ENCODE measurements at places on chromosomes 1 and 21.

- DNase-seq: no peak
Observed at GRCh38 chr1:195065437-195065836, 1542.8 kb downstream of the KCNT2 start.

DNA sequence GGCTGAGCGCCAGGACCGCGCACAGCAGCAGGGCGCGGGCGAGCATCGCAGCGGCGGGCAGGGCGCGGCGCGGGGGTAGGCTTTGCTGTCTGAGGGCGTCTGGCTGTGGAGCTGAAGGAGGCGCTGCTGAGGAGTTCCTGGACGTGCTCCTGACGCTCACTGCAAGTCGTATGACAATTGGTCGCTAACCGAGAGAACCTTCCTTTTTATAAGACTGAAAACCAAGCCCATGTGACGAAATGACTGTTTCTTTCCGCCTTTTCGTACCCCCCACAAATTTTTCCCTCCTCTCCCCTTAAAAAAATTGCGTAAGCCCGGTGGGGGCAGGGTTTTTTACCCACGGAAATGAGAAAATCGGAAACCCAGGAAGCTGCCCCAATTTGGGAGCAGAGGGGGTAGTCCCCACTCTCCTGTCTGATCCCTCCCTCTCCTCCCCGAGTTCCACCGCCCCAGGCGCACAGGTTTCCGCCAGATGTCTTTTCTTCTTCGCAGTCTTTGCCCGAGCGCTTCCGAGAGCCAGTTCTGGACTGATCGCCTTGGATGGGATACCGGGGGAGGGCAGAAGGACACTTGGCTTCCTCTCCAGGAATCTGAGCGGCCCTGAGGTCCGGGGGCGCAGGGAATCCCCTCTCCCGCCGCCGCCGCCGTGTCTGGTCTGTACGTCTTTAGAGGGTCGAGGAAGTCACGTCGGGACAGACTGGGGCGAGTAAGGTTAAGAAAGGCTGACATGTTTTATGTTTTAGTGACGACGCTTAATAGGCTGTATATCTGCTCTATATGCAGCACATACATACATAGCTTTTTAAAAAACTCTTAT lies at the start of gene PTGS2:
TSS of gene PTGS2 (minus strand) at position 179 of the 817 bp plus-strand sequence. CDS start at position 46, 133 bp downstream.
- peak; percentile 5 for DNase-seq

DNA sequence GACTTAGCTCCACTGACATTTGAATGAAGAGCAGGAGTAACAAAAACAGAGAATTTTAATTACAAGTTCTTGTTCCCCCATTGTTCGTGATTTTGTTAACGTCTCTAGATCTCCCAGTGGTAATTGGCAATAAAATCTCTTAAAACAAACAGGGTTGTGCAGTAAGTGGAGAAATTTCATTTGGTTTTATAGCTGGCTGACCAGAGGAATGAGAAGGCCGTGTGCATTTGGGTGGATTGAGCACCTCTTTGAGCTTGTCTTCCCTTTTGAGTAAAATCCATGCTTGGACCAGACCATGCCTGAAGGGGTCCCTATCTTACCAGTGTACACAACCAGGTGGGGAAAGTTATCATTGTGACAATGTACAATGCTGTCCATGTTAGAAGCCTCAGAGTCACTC lies 137.8 kb downstream of the HIVEP3 start:
- no peak for DNase-seq

DNA sequence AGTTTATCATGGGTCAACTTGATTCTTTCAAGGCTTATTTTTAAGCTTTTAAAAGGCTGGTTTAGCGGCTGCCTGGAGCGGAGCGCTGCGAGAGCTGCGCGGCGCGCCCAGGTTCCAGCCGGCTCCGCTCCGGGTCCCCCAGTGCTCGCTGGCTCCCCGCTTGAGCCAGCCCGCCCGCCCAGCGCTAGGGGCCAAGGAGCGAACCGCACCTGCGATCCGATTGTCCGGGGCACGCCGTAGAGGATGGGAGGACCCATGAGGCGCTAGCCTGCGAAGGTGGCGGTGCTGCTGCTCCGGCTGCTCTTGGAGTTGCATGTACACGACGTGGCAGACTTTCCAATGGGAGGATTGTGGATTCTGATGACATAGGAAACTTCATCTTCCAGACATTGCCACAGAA lies 9.9 kb upstream of the CFHR4 start:
- DNase-seq: no peak

DNA sequence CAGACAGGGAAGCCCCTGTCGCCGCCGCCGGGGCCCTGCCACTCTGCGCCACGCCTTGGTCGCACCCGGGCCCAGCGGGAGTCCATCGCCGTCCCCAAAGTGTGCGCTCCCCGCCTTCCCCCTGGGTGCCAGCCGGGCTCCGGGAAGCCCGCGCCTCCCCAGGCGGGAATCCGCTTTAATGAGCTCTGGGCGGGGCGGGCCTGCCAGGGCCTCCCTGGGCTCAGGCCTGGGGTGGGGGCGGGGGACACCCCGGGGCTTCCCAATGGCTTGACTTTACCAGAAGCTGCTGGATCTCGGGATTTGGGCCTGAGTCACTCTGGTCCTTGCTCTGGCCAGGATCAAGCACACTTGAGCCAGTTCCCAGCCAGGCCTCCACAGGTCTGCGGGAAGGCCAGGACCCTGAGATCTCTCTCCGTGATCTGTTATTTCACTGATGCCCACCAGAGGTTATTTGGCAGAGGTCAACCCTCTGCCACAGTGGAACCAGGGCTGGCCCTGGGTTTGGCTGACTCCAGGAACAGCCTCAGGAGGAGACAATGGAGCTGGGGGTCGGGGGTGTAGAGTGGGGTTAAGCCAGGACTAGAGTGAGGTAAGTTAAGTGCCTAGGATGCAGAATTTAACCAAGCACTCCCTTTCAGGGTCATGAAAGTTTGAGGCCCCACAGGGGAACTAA lies 178.4 kb upstream of the EDN2 start:
- no peak for DNase-seq

GRCh38 chr1:10990828-10991227 lies 21.6 kb upstream of the TARDBP start:
- DNase-seq: no peak

GRCh38 chr1:37888022-37888700 lies 28.8 kb upstream of the MTF1 start:
- no peak for DNase-seq

- DNase-seq: no peak
Observed at GRCh38 chr1:54986533-54986932, 6.1 kb downstream of the TMEM61 start.

DNA sequence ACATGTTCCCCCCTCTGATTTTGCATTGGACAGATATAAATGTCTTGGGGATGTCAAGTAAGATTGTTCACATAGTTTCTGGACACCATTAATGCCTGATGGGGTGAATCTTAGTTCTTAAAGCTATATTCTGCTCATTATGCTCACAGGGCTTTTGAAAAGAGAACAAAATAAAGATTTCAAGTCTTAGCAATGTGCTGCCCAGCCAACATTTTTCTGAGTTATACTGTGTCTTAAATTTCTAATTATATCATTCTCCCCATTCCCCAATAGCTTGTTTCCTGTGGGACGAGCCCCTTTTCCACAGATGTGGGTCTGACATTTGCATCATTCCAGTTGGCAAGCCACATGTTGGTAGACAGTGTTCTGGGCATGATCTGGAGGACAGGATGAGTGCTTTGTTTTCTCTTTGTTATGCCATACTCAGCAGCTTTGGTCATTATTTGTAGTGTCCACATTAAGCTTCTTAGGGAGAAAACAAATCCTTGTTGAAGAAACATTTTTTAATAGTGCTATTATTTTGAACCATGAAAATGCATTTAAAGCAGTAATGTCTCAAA lies 32.8 kb downstream of the MTARC1 start:
- DNase-seq: no peak

DNA sequence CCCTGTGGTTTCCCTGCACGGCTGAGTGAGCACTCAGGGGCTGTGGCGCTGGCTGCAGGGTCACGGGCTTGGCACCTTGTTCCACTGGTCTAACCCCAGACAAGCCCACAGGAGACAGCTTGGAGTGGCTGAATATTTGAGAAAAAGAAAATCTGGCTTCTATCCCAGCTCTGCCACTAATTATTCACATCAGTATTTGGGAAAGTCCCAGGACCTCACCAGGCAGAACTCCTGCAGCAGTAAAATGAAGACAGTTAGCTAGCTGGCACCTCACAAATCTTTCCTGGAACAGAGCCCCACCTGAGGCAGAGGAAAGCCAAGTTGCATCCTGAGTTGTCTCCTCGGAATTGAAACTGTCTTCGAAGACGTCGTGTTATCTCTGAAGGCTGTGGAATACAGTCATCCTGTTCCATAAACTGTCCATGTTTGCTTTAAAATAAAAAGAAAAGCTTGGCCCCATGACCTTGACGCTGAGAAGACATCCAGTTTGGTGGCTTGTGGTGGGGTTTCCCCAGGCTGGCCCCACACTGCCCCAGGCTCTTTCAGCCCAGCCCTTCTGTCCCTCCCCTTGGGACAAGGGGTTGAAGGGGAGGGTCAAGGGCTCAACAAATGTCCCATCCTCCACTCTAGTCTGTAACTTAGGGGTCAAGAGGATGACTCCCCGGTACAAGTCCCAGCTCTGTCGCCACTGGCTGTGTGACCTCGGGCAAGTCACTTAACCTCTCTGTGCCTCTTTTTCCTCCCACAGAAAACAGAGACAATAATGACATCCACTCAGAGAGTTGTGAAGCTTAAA lies 93.8 kb upstream of the TMPRSS2 start:
- DNase-seq: no peak

DNA sequence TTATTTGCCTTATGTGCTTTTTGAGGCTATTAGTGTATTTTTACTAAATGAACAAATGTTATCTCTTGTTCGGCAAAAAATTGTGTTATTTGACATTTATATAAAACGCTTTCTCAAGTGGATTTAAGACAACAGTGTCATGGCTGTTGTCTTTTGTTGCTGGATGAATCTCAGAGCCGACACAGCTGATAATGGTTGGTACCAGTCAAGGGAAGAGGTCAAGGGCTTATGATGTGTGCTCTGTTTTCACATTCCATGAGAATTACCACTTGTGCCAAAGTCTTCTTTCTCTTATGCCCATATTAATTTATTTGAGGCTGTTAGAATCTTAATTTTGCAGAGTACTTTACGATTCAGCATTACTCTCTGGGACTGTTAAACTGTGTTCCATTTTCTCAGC lies 17.9 kb upstream of the CD101 start:
- no peak for DNase-seq

DNA sequence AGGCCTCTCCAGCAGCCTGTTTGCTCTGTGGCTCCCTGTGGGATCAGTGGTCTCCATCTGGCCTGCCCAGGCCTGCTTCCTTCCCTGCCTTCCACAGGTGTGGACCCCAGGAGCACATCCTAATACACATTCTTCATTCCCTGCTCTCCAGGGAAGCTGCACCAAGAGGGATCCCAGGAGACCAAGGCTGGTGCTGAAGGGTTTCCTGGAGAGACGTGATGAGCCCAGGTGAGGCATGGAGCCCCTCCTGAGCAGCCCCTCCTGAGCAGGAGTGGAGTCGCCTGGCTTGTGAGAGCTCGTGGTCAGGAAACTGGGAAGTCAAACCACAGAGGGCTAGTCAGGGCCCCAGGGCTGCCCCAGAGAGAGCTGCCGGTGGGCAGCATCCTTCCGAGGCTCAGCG lies 561.4 kb downstream of the MATN1 start:
- no peak for DNase-seq

DNA sequence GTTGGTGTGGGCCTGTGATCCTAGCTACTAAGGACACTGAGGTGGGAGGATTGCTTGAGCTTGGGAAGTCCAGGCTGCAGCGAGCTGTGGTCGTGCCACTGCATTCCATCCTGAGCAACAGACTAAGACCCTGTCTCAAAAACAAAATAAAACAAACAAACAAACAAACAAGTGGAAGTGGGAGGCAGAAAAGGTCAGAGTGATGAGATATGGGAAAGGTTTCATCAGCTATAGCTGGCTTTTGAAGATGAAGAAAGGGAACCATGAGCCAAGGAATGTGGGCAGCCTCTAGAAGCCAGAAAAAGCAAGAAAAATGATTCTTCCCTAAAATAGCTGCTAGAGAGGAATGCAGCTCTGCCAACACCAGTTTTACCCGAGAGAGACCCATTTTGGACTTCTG lies 10.6 kb upstream of the NUCKS1 start:
- no peak for DNase-seq

GRCh38 chr1:74689621-74690363 lies 16.2 kb upstream of the ERICH3 start:
- peak; percentile 7 for DNase-seq

GRCh38 chr21:34221331-34222030 lies 142.3 kb upstream of the KCNE2 start:
- no peak for DNase-seq

DNA sequence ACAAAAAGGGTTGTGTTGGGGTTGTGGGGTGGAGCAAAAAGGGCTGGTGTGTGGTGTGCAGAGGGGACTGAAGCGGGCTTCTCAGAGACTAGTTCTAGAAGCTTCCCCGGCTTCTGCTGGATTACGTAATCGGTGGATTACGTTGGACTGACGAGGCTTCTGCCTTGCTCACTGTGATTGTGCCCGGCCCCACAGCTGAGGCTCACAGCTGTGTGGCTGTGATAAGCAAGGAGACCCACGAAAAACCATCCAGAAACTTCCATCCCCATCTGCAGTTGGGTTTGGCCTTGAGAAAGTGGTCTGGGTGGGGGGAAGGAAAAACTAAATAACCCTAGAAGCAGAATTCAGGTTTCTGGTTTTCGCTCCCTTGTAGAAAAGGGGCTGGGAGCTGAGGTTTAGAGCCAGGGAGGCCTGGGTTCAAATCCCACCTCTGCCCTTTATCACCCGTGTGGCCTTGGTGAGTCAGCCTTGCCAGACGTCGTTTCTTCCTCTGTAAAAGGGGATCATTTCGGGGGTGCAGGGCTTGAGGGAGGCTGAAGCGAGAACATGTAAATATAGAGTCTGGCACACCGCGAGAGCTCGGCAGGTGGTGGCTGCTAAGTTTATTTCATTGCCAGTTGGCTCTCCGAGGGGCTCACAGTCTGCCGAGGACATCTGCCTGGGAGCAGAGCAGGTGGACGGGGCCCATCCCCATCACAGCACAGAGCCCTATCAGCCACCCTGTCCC lies 30.4 kb upstream of the DISP3 start:
- no peak for DNase-seq

All from T-cell (primary cell).